Right atrium auricular region (tissue), 2 donors: ENCODE measurements at places on chromosomes 13 and 19. TPM values are rescaled to one million over a fixed set of nuclear protein-coding genes. Genes with fewer than 3 reads are reported as not detected.
A peak's percentile ranks its signal among the peaks of the same experiment; 100 is the strongest.

DNA sequence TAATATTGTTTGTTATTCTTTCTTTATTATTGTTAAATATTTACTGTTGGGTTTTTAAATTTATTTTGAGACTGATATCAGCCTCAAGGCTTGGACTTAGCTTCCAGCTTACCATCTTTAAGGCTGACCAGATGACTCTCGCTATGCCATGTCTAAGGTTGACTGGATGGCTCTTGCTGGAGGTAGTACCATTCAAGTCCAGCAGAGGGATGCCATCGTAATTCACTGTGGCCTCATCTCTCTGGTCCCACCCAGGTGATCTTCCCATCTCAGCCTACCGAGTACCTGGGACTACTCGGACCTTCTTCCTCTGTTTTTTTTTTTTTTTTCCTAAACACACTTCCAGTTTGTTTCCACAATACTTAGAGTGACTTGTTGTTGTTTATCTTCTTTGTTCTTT lies 41.7 kb upstream of the ZNF91 start:
- no peak overlapping the region for H3K27ac ChIP-seq
- no peaks in the 10 kb centered on the region for H3K36me3 ChIP-seq
- H3K4me1 ChIP-seq, result no peaks in the 10 kb centered on the region
- no peaks in the 10 kb centered on the region for H3K27me3 ChIP-seq
- H3K4me3 ChIP-seq, result no peak overlapping the region

GRCh38 chr19:33763633-33764371 lies 32.9 kb upstream of the KCTD15 start:
- H3K4me1 ChIP-seq, result peaks cover under 1% of the 10 kb centered on the region
- no peak for DNase-seq
- H3K27me3 ChIP-seq, result no peaks in the 10 kb centered on the region

GRCh38 chr19:33301144-33301899 lies 1.0 kb downstream of the CEBPA start:
- no peaks in the 10 kb centered on the region for H3K36me3 ChIP-seq
- no peaks in the 10 kb centered on the region for H3K27me3 ChIP-seq
- H3K4me1 ChIP-seq, result no peaks in the 10 kb centered on the region

DNA sequence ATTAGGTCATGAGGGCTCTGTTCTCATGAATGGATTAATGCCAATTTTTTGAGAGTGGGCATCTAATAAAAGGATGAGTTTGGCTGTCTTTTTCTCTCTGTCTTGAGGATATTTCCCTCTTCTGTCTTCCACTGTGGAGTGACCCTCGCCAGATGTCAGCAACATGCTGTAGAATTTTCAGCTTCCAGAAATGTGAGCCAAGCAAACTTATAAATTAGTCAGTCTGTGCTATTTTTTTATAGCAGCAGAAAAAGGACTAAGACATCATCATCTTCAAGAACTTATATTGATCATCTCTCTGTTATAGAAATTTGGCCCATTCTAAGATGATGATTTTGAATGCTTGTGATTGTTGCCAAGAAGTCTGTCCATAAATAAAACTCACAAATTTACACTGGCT lies 431.4 kb downstream of the FGF9 start:
- H3K4me1 ChIP-seq, result no peaks in the 10 kb centered on the region
- no peak overlapping the region for H3K4me3 ChIP-seq
- no peaks in the 10 kb centered on the region for H3K27me3 ChIP-seq
- no peak for DNase-seq
- no peaks in the 10 kb centered on the region for H3K36me3 ChIP-seq

DNA sequence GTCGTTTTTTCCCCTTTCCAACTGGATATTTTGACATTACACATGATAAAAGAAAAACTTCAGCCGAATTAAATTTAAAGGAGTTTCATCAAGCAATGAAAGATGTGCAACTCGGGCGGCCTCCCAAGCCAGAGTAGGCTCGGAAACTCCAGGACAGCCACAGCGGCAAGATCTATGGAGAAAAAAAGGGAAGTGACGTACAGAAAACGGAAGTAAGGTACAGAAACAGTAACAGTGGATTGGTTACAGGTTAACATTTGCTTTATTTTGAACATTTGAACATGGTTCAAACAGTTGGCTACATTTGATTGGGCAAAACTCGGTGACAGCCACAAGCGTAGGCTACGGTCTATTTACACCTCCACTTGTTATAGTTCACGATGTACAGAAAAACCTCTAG lies 30.5 kb upstream of the FAM124A start:
- no peaks in the 10 kb centered on the region for H3K27me3 ChIP-seq
- no peak overlapping the region for H3K27ac ChIP-seq
- H3K36me3 ChIP-seq, result no peaks in the 10 kb centered on the region

- H3K27ac ChIP-seq, result peak overlapping the region; percentile 32
- no peaks in the 10 kb centered on the region for H3K27me3 ChIP-seq
- H3K4me3 ChIP-seq, result no peak overlapping the region
Measured at GRCh38 chr19:1361601-1362386, 21.9 kb upstream of the NDUFS7 start.

DNA sequence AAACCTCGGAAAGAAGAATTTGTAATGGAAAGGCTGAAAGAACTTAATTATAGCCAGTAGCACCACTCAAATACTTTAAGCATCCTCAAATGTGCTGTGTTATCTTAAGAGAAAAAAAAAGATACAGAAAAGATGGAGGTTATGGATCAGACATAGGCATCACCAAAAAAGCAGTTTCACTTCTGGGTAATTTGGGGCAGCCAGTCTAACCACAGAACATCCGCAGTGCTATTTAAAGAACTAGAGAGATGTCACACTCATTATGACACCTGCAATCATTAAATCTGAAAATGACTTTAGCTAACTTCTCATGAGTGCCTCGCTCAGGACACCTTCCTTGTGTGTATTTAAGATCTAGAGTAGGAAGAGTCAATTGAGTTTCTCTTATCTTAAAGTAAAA lies 211.8 kb downstream of the RBM26 start:
- no peaks in the 10 kb centered on the region for H3K36me3 ChIP-seq
- no peak for DNase-seq
- H3K4me1 ChIP-seq, result no peaks in the 10 kb centered on the region
- no peaks in the 10 kb centered on the region for H3K27me3 ChIP-seq
- no peak overlapping the region for H3K4me3 ChIP-seq
- H3K27ac ChIP-seq, result no peak overlapping the region

- H3K27ac ChIP-seq, result peak overlapping the region; percentile 97
- no peaks in the 10 kb centered on the region for H3K27me3 ChIP-seq
- no peaks in the 10 kb centered on the region for H3K4me1 ChIP-seq
- no peaks in the 10 kb centered on the region for H3K36me3 ChIP-seq
Measured at GRCh38 chr19:13056052-13056660, 46.5 kb downstream of the LYL1 start.

DNA sequence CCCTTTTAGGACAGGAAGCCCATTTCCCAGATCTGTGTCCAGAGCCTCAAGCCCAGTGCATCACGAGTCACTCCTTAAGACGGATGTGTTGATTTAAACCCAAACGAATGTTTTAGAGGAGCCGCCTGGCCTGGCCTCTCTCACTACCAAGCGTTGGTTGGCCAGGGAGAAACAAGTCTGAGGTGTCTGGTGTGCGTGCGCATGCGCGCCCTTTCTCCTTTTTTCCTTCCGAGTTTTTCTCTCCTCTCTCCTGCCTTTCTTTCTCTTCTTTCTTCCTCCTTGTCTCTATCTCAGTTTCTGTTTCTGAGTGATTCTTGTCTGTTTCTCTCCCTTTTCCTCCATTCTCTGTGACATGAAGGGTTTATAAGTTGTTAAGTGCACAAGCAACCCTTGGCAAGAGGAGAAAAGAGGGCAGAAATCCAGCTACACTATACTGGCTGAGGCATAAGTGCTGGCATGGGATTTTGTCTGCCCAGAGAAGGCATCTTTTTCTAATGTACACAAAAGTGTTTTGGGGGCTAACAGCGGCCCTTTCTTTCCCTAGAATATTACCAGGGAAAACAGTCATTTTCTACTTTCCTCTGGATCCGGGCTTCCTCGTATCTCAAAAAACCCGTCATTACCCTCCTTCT lies 170.5 kb downstream of the DNAJC15 start:
- no peak overlapping the region for H3K4me3 ChIP-seq
- no peaks in the 10 kb centered on the region for H3K27me3 ChIP-seq
- H3K36me3 ChIP-seq, result no peaks in the 10 kb centered on the region
- DNase-seq, result no peak

- no peak overlapping the region for H3K4me3 ChIP-seq
- H3K4me1 ChIP-seq, result no peaks in the 10 kb centered on the region
- no peaks in the 10 kb centered on the region for H3K27me3 ChIP-seq
- H3K27ac ChIP-seq, result peak overlapping the region; percentile 48
- peak; percentile 73 for DNase-seq
Measured at GRCh38 chr19:19372656-19373416, 32.6 kb upstream of the GATAD2A start.

- H3K27me3 ChIP-seq, result no peaks in the 10 kb centered on the region
- no peaks in the 10 kb centered on the region for H3K4me1 ChIP-seq
- H3K27ac ChIP-seq, result peak overlapping the region; percentile 37
- peaks cover 12% of the 10 kb centered on the region for H3K36me3 ChIP-seq
- DNase-seq, result no peak
- H3K4me3 ChIP-seq, result no peak overlapping the region
Measured at GRCh38 chr19:6023085-6023682, 45.2 kb upstream of the RANBP3 start.

DNA sequence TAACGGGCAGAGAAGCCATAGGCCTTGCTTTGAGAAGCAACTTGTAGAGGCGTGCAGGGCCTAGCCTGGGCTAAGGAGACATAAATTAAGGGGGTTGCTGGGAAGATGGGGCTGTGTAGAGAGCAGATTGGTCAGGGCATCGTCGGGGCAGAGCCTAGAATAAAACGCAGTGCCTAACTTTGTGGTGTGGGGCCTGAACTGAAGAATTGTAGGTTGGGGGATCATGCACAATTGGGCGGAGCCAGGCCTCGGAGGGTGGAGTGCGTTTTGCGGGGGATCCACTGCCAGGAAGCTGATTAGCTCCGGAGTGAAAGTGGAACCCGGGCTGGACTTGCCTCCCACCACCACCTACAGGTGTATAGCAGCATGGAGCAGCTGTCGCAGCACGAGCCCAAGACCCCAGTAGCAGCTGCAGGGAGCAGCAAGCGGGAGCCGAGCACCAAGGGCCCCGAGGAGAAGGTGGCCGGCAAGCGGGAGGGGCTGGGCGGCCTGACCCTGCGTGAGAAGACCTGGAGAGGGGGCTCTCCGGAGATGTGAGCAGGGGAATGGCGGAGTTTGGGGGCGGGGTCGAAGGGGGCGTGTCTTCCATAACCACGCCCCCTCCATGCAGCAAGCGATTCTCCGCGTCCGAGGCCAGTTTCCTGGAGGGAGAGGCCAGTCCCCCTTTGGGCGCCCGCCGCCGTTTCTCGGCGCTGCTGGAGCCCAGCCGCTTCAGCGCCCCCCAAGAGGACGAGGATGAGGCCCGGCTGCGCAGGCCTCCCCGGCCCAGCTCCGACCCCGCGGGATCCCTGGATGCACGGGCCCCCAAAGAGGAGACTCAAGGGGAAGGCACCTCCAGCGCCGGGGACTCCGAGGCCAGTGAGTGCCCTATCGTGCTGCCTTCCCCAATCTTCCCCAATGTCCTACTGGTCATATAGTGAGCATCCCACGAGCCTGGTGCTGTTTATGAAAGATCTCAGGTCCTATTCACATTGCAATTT lies 13.8 kb downstream of the DNASE2 start:
- no peaks in the 10 kb centered on the region for H3K36me3 ChIP-seq
- no peak for DNase-seq
- H3K27me3 ChIP-seq, result no peaks in the 10 kb centered on the region
- H3K27ac ChIP-seq, result no peak overlapping the region
- H3K4me3 ChIP-seq, result no peak overlapping the region
- H3K4me1 ChIP-seq, result peaks cover 6% of the 10 kb centered on the region

GRCh38 chr13:62629618-62630017 lies 1214.0 kb upstream of the PCDH20 start:
- no peaks in the 10 kb centered on the region for H3K36me3 ChIP-seq
- H3K27ac ChIP-seq, result no peak overlapping the region

GRCh38 chr13:68007576-68007975 lies 777.4 kb upstream of the PCDH9 start:
- no peaks in the 10 kb centered on the region for H3K4me1 ChIP-seq
- H3K27me3 ChIP-seq, result no peaks in the 10 kb centered on the region
- H3K36me3 ChIP-seq, result no peaks in the 10 kb centered on the region
- no peak overlapping the region for H3K27ac ChIP-seq
- DNase-seq, result no peak

DNA sequence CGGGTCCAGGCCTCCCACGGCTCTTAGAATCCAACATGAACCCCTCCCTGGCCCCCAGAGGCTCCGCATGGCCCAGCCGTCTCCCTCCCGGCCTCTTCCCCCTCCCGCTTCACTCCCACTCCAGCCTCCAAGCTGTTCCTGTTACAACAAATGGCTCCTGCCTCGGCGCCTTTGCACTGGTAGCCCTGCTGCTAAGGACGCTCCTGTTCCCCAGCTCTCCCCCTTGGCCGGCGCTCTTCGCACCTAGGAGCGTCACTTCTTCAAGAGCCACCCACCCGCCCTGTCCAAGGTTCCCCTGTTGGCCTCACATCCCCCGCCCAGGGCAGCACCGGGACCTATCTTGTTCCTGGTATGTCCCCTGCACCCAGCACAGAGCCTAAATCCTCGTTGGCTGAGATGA lies 9.4 kb downstream of the CCDC124 start:
- peaks cover 18% of the 10 kb centered on the region for H3K36me3 ChIP-seq
- no peaks in the 10 kb centered on the region for H3K27me3 ChIP-seq
- no peak overlapping the region for H3K4me3 ChIP-seq
- H3K27ac ChIP-seq, result no peak overlapping the region
- no peaks in the 10 kb centered on the region for H3K4me1 ChIP-seq
- no peak for DNase-seq

DNA sequence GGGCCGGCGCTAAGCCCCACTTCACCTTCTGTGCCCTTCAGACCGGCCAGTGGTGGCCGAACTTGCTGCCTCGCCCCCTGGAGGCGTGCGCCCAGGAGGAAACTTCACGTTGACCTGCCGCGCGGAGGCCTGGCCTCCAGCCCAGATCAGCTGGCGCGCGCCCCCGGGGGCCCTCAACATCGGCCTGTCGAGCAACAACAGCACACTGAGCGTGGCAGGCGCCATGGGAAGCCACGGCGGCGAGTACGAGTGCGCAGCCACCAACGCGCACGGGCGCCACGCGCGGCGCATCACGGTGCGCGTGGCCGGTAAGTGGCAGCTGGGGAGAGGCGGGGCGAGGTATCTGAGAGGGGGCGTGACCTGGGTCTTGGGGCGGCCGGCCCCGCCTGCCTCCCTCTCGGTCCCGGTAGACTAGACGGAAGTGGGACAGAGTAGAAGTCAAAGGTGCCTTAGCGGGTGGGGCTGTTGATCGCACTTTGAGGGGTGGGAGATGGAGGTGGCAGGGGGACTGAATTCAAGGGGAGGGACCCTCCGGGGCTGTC lies 5.6 kb downstream of the ICAM5 start:
- H3K27me3 ChIP-seq, result peaks cover 43% of the 10 kb centered on the region
- no peak overlapping the region for H3K4me3 ChIP-seq
- H3K27ac ChIP-seq, result no peak overlapping the region
- no peaks in the 10 kb centered on the region for H3K4me1 ChIP-seq
- no peaks in the 10 kb centered on the region for H3K36me3 ChIP-seq

- H3K4me3 ChIP-seq, result no peak overlapping the region
- H3K36me3 ChIP-seq, result no peaks in the 10 kb centered on the region
- H3K27ac ChIP-seq, result no peak overlapping the region
- no peak for DNase-seq
- no peaks in the 10 kb centered on the region for H3K4me1 ChIP-seq
Measured at GRCh38 chr13:109938255-109938936, 152.0 kb upstream of the IRS2 start.

Gene EFNB2
- 17.4 TPM for total RNA-seq

Gene TEX26
- not detected for total RNA-seq

Gene DDX49
- total RNA-seq, result 31.9 TPM

Gene LRFN3
- total RNA-seq, result 10.5 TPM

Gene ZNF791
- 8.2 TPM for total RNA-seq

Gene MISP
- total RNA-seq, result 0.96 TPM

Gene KIRREL2
- total RNA-seq, result not detected

Gene KIR2DL3
- not detected for total RNA-seq

Gene MATK
- 0.26 TPM for total RNA-seq
